NCI-H2081 (cell line): ENCODE measurements at places on chromosomes 11 and 22.
A peak's percentile ranks its signal among the peaks of the same experiment; 100 is the strongest.

DNA sequence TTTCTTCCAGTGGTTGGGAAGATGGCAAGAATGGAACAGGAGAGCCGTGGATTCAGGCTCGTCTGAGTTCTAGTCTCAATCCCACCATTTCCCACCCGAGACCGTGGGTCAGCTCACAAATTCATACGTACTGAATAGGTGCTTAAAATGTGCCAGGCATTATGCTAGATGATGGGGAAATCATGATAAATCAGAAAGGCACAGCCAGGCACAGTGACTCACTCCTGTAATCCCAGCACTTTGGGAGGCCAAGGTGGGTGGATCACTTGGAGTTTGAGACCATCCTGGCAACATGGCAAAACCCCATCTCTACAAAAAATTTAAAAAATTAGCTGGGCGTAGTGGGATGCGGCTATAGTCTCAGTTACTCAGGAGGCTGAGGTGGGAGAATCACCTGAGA lies 7.1 kb downstream of the TRIOBP start:
- no peak for DNase-seq

- DNase-seq, result no peak
Measured at GRCh38 chr22:19755145-19755710, 5.3 kb upstream of the TBX1 start.

GRCh38 chr11:122025757-122026156 lies 90.3 kb downstream of the BLID start:
- no peak for DNase-seq

DNA sequence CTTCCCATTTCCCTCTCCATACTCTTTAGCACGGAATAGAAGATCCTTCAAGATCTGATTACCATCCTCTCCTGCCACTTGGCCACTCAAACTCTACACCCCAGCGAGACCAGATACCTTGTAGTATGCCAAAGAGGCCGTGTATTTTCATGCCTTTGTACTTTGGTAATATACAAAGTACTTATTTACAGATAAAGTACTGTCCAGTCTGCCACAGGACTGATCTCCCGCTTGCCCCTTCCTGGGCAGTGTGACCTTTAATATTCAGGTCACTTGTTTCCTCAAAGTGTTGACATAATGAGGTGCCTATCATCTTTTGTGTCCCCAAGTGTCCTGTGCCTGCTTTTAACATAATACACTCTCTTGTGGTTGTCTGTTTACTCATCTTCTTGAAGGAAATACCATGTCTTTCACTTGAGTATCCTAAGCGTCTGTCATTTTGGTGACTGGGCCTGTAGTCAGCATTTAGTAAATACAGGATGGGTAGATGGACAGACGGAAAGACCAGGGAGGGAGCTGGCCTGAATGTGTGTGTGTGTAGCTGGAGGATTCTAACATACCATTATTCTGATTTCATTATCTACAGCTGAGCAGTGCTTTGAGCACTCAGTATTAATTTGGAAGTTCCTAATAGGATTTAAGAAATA lies 137.4 kb downstream of the NAV2 start:
- no peak for DNase-seq

- DNase-seq, result no peak
Measured at GRCh38 chr11:56152333-56152732, 7.8 kb downstream of the OR8K5 start.

- DNase-seq, result no peak
Measured at GRCh38 chr11:33923626-33924025, 31.8 kb upstream of the LMO2 start.

DNA sequence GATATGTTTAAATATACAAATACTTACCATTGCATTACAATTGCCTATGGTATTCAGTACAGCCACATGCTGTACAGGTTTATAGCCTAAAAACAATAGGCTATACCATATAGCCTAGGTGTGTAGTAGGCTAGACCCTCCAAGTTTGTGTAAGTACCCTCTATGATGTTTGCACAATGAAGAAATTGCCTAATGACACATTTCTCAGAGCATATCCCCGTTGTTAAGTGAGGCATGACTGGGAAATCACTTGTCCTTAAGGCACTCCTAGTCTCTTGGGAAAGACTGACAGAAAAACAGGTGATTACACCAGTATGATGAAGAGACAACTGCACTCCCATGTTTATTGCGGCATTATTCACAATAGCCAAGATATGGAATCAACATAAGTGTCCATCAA lies 187.2 kb downstream of the SPON1 start:
- DNase-seq, result no peak

DNA sequence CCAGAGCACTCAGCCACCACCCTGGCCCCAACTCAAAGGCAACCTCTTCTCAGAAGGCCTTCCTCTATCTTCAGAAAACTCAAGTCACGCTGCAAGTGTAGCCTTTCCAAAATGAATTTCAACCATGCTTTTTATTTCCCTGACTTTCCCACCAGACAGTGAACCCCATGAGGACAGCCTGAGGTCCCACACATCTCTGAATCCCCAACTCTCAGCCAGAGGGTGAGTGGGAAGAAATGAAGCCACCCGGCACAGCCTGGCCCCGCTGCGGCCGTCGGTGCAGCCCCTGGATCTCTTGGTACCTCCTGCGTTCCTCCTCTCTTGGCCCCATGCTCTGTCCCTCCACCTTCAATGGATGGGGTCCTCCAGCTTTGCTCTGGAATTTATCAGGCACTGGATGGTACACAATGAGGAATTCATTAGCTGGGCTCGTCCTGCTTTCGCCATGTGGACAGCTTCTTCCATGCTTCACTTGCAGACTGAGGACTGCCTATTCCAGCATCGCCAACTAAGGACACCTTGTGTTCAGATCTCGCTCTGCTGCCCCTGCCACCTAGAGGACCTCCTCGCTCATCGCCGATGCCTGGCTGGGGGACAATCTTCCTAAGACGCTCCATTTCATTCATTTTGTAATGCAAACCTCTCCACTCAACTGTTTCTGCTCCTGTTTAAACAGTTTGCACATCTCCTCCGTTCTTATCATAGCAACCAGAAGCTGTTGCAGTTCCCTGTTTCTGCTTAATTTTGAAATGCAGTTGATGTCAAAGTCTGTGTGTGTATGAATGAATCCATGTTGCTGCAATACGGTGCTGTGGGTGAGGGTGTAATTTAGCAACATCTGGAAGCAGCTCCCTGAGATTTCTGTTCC lies 672.1 kb downstream of the TBC1D22A start:
- no peak for DNase-seq

- DNase-seq, result no peak
Measured at GRCh38 chr11:128963744-128964325, 21.2 kb upstream of the TP53AIP1 start.

GRCh38 chr11:126748100-126748791 lies 252.3 kb downstream of the KIRREL3 start:
- DNase-seq, result peak; percentile 25

DNA sequence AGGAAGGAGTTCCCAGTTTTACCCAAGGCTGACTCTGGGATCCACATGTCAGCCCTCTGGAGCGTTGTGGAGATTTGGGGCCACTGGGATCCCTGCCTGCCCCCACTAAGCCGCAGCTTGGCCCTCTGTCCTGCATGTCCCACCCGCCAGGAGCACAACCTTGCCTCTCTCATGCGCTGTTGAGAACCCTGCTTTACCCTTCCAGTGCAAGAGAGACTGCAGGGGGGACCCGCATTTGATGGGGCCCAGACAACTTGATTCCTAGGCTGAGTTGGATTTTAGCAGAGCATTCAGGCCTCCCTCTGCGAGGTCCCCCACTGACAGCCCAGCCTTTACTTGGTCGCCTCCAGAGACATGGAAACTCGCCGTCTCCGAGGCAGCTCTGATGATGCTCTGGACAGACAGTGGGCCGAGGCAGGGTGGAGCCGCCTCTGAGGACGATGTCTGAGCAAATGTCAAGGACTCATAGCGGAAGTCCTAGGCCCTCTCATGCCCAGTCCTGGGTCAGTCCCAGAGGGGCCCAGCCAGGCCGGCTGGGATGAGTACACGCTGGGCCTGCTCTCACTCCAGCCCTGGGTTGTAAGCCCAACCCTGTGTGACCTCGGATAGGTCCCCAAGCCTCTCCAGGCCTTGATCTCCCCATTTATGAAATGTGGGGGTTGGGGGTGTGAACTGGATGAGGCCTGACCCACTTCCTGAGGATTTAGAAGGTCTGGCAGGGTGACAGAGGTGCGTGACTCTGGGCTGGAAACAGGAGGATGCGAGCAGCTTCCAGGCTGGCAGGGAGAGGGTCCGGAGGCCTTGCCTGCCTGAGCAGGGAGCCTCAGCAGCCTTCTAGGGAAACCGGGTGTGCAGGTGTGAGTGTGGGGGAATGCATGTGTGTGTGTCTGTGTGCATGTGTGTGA lies 630 bp downstream of the CD5 start:
- DNase-seq, result no peak

GRCh38 chr11:99548264-99548663 lies 527.5 kb downstream of the CNTN5 start:
- DNase-seq, result no peak

- DNase-seq, result no peak
Measured at GRCh38 chr11:107970049-107970448, 38.6 kb upstream of the CUL5 start.
